A549 treated with AZD2906 at 1 μM for 4 hours (cell line): ENCODE measurements at places on chromosomes 3 and 15. TPM values are rescaled to one million over a fixed set of nuclear protein-coding genes. Genes with fewer than 3 reads are reported as not detected.

Gene SH2D7
- not detected in 5 replicates for total RNA-seq

Gene LINS1
- total RNA-seq, result 9.7 to 12.4 TPM (median 10.8 TPM) in 5 replicates

Gene SERPINI2
- not detected in 5 replicates for total RNA-seq

Gene CCR8
- not detected in 5 replicates for total RNA-seq

Gene GHRL
- not detected in 5 replicates for total RNA-seq

Gene PODXL2
- total RNA-seq, result 9.2 to 11.6 TPM (median 10.0 TPM) in 5 replicates

Gene ZKSCAN7
- not detected in 5 replicates for total RNA-seq

Gene CCR1
- not detected in 5 replicates for total RNA-seq

Gene SPTBN5
- total RNA-seq, result 0.10 to 0.25 TPM (median 0.17 TPM) in 5 replicates
